ENCODE measurements at places on chromosomes 12 and 14.

DNA sequence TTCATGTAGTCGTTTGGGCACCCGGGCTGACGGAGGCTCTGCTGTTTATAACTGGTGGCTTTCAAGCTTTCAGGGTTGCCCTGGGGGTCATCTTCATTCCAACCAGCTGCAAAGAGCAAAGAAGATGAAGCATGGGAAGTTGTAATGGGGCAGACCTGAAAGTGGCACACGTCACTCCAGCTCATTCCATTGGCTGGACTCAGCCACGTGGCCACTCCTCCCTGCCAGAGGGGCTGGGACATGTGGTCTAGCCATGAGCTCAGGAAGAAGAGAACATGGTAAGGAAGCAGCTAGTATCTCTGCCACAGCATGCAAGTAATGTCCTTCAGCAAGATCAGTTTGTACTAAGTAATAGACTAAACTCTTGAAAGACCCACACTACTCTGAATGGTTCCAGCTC lies 51.7 kb upstream of the FERMT2 start:
- DNase-seq, result peak; percentile 21

- no peak for DNase-seq
Observed at GRCh38 chr12:93153321-93153720, 224.2 kb upstream of the EEA1 start.

DNA sequence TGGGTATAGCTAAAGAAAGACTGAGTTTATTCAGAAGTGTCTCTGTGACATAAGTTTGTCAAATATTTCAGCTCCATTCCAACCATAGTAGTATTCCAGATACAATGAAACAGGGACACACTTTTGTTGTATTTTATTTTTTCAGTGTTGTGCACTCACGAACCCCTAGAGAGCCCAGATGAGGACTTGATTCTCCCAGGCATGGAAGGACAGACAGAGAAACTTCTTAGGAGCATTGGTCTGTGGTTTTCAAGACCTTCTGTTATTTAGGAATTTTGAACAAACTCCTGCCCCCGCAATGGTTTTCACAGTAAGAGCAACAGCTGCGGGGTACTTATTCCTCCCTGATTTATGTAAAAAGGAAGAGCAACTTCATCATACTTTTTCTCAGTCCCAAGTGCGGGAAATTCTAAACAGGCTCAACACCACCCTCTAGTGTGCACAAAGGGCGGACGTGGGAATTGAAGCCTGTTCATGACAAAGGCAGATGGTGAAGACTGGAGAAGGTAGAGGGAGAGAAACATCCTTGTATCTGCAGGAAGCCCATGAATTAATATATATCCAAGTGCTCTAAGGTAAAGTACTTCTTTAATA lies 147.6 kb downstream of the PAH start:
- DNase-seq, result peak; percentile 39

GRCh38 chr12:7612851-7613250 lies 52.9 kb downstream of the APOBEC1 start:
- DNase-seq, result no peak

DNA sequence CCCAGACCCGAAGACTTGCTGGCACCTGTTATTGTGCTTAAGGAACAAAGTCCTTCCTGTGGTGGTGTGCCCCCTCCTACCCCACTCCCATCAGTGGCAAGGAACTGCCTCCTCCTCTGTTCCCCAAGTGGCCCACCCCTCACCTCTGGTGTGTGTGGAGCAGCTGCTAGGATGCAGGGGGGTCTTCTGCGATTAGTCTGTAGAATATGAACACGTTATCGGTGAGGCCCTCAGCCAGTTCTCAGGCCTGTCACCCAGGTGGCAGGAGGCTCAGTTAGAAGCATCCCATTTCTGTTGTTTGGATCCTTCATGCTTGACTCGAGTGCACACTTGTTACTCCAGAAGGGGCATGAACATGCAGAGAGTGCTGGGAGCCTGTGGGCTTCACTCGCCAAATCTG lies 39.3 kb downstream of the RAB35 start:
- no peak for DNase-seq

DNA sequence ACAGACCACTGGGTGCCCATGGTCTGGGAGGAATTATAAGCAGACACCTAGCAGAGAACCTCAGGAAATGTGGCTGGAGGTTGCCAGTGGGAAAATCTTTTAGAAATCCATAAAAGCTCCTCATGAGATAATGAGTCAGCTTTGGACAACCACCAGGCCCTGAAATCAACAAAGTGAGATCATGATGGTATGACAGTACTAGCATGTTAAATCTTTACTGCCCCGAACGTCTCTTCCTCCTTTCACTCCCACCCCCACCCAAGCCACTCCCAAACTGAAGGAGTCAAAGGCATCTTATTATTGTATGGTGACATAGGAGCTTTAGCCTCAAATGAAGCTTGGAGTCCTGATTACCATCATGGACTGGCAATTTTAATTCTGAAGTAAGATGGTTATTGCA lies 240.0 kb downstream of the DIO2 start:
- DNase-seq, result no peak

DNA sequence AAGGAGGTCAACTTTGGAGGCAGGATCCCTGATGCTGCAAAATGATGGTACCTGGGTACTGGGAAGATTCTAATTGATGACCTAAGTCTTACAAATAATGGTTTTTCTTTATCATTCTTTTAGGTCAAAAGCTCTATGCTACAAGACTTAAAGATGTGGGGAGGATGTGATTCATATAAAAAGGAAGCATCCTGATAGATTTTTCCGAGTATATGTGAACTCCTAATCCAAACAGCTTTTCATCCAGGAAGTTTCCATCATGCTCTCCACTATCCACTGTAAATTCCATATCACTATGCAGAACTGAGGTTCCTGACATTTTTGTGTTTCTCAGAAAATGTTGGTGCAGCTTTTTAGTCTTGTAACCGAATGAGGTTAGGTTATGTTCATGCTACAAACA lies 293.2 kb downstream of the PAWR start:
- no peak for DNase-seq

- DNase-seq, result peak; percentile 33
Observed at GRCh38 chr14:94051115-94051514, 25.0 kb downstream of the OTUB2 start.

DNA sequence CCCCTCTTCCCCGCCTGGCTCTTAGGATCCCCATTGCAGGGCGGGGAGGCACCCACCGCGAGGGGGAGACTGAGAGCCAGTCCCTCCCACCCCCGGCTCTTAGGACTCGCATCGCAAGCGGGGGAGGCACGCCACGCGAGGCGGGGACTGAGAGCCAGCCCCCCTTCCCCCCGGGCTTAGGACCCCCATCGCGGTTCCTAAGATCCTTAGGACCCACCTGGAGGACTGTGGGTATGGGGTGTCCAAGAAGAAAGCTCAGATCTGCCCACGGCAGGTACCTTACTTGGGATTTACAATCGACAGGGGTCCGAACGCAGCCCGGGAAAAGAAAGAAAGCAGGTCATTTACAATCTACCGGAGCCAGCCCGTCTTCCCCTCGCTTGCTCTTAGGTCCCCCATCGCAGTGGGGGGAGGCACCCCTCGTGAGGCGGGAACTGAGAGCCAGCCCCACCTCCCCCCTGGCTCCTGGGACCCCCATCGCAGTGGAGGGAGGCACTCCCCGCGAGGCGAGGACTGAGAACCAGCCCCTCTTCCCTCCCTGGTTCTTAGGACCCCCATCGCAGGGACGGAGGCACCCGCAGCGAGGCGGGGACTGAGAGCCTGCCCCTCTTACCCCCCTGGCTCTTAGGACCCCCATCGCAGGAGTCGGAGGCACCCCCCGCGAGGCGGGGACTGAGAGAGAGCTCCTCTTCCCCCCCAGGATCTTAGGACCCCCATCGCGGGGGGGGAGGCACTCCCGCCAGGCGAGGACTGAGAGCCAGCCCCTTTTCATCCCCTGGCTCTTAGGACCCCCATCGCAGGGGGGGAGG lies 43.7 kb downstream of the DDX11 start:
- DNase-seq, result peak; percentile 55

DNA sequence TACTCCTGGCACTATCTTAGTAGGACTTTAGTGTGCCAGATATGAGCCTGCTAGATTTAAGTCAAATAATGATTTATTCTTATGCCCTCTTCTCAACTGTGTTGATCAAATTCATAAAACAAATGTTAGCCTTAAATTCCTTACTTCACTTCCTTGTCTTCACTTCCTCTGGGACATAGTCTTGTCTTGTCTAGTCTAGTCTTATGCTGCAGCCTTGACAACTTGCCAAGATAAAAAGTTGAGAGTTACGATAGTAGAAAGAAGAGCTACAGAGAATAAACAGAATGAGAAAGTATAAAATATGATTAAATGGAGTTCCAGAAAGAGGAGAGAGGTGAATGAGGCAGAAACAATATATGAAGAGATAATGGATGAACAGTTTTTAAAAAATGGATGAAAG lies 378.1 kb downstream of the DAD1 start:
- no peak for DNase-seq

DNA sequence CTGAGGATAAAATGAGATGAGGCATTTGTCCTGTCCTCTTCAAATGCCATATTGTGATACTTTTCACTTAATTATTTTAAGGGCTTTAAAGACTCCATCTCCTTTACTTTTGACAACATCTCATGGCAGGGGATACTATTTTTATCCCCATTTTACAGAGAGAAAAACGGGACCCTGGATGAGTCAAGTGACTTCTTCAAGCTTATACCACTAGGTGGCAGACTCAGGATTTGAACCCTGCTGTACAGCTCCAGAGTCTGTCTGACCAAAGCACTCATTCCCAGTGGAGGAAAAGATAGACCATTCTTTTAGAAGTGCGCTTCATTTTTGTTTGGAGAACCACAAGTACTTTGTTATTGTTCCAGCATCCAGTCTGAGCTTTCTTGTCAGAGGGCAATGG lies 1.7 kb upstream of the SMOC1 start:
- peak; percentile 30 for DNase-seq

DNA sequence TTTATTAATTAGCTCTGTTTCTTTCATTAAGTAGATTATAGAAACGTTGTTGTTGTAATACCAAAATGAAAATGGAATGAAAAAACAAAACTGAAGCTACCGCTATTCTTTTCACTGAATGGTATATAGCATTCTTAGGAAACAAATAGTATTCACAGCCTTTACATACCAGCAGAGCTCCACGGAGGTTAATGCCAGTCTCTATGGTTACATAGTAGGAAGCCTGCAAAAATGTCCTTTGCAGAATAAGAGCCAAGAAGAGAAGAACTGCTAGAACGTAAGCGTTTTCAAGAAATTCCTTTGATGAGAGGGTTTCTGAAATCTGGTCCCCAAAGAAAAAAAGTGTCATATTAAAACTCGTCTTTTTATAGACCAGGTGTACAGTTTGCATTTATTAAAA lies 30.6 kb downstream of the ABCC9 start:
- no peak for DNase-seq

GRCh38 chr12:45685680-45686079 lies 43.8 kb upstream of the ARID2 start:
- no peak for DNase-seq

GRCh38 chr12:44960423-44960822 lies 84.3 kb upstream of the NELL2 start:
- no peak for DNase-seq

DNA sequence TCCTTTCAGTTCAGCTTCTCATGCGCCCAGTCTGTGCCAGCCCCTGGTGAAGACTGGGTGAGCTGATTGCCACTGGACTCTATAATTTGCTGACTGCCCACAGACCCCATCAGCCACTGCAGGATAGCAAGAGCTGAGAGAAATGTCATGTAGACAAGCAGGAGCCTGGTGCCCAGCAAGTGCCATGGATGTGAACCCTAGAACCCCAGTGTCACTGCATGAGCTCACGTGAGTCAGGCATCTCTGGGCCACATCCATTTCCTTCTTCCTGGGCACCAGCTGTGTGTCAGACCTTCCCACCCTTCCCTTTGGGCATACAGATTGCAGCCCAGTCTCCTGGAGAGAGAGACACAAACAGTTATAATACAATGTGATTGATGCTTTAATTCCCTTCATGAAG lies 73.8 kb downstream of the NTF3 start:
- no peak for DNase-seq

DNA sequence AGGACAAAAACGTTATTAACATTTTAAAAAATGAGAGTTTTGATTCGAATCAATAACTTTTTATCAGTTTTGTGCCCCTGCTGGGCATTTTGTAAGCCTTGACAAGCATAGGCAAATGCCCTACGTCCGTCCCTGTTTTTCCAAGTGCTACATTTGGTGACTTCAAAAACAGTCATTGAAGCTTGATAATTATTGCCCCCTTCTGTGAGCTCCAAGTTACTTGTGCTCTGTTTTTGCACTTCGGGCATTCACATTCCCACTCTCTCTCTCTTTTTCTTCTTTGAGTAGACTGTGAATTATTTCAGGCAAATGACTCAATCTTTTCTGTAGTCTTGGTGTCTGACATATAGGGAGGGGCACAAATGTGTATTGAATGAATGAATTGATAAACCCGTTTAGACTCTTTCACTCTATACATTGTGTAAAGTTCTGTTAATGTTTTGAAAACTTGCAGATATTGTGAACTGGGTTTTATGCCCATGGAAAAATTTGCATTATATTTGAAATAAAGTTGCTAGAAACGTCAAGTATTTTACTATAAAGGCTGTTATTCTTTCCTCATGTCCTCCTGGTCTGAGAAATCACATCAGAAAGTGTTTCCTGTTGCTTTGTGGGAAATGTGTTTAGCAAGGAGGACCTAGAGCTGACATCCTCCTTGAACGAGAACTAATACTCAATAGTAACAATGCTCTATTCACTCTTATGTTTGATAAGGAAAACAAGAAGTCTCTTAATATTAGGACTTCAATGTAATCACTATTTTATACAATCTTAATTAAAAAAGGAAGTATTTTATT lies 1.4 kb downstream of the APAF1 start:
- peak; percentile 53 for DNase-seq

- no peak for DNase-seq
Observed at GRCh38 chr12:31106101-31106803, 32.6 kb downstream of the DDX11 start.

- no peak for DNase-seq
Observed at GRCh38 chr12:68932128-68932960, 627 bp downstream of the CPM start.

DNA sequence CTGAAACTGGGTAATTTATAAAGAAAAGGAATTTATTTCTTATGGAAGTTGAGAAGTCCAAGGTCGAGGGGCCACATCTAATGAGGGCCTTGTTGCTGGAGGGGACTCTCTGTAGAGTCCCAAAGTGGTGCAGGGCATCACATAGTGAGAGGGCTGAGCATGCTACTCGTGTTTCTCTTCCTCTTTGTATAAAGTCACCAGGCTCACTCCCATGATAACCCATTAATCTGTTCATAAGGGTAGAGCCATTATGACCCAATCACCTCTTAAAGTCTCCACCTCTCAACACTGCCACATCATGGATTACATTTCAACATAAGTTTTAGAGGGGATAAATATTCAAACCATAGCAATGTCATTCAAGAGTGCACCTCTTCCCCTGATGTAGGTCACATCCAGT lies 79.1 kb upstream of the ATP2B1 start:
- no peak for DNase-seq
